ENCODE measurements at places on chromosomes 5 and 9. TPM values are rescaled to one million over a fixed set of nuclear protein-coding genes. Genes with fewer than 3 reads are reported as not detected.

Gene CLK4
- 67.0 TPM for total RNA-seq

GRCh38 chr5:77292026-77292757, 81.7 kb downstream of the PDE8B start:
- no peak for DNase-seq

Gene EDIL3
- 0.61 TPM for total RNA-seq

- no peak for DNase-seq
Measured at GRCh38 chr5:54547711-54548250, 30.2 kb downstream of the SNX18 start.

Gene RFX3
- total RNA-seq, result 25.9 TPM

GRCh38 chr5:180470966-180471582, 23.1 kb upstream of the CNOT6 start:
- peak; percentile 84 for DNase-seq

- no peak for DNase-seq
Measured at GRCh38 chr5:169615561-169615960, 21.5 kb upstream of the DOCK2 start.

DNA sequence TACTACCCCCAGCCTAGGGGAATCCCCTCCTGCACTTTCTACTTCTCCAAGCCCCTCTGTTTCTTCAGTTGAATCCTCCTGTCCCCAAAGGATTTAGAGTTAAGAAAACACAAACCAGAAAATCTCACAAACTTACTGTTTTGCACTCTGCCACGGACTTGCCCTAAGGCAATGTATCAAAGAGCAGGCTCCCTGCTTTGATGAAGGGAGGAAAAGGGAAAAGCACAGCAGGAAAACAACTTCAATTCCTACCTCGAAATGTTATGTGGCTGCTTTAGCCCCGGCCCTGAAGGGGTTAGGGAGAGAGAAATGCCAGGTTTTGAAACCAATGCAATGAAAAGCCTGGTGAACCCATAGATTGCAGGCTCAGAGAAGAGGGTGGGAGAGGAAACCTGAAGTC, 254.7 kb downstream of the MAN2A1 start:
- no peak for DNase-seq

DNA sequence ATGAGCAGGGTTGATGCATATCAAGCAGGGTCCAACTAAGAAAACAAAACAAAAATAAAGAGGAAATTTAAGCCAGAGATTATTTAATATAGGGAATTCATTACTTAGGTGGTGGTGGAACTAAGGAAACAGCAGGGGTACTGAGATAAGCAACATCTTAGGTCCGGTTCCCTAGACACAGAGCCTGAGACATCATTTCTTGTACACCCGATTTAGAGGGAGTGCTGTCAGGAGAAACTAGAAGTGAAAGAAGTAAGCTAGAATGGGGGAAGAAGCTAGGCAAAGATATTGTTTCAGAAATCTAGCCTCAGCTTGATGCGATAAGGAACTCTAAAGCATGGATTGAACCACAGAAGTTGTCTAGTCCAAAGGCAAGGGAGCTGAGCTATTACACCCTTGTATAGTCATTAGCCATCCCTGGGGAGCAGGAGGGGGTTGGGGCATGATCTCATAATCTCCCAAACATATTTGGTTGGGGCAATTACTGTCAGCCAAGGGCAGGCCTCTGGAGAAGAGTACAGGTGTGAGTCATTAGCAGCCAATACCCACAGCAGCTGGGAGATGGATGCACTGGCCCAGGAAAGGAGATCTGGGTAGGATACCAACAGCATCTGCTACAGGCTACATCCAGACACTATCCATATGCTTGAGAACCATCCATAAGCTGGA, 194.5 kb downstream of the ARL15 start:
- DNase-seq, result no peak

DNA sequence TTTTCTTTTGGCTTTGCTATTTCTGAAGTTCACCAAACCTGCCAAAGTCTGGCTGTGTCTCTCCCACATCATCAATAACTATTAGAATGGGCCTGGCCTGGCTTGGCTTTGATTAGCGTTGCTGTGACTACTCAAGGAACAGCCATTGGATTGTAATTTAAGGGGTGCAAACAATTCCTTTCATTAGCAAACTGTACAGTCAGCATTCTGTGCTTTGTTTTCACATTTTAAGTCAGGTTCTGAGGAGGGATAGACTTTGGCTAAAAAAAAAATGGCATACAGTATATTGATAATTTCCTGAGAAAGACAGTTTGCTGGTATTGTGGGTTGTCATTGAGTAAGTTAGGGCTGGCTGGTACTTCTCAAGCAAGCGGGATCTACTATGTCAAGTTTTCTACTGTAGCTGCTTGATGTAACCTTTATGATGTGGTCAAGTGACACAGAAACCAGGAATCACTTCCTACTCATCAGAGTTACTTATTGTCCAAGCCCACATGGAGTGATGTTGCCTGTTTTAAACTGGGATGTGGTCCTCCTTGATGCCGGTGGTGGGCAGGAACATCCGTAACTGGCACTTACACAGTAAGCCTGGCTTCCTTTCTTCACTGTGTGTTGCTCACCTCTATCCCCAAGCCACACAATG, 161.4 kb downstream of the CD180 start:
- no peak for DNase-seq

DNA sequence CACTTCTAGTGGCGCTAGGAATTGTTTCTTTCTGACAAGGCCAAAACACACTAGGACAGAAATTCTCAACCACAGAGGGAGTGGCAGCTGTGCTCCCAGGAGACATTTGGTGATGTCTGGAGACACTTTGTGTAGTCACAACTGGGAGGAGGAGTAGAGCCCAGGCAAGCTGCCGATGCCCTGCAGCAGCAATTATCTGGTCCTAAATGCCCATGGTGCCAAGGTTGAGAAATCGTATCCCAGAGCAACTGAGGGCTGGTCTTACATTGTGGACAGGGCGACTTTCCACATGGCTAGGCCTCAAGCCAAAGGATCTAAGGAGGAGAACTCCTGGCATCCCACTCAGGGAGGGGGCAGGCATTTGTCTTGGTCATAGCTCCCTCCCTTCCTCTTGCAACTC, 259.9 kb downstream of the GADD45G start:
- DNase-seq, result peak; percentile 31

- DNase-seq, result peak; percentile 64
Measured at GRCh38 chr9:130445268-130445983, 665 bp downstream of the ASS1 start.
